Placental epithelial cell (primary cell): ENCODE measurements at places on chromosomes 3 and 15. TPM values are rescaled to one million over a fixed set of nuclear protein-coding genes. Genes with fewer than 3 reads are reported as not detected.

The ACP3 gene
- 0.39 TPM in 1 of 2 replicates, not detected in the other for total RNA-seq

The CHRM5 gene
- total RNA-seq, result under 0.01 and 0.11 TPM in 2 replicates

The GPR176 gene
- 16.1 and 44.1 TPM in 2 replicates for total RNA-seq

The SLC49A4 gene
- 19.6 and 24.4 TPM in 2 replicates for total RNA-seq

The CIB2 gene
- 22.4 and 23.6 TPM in 2 replicates for total RNA-seq

The NR2E3 gene
- 0.54 and 1.6 TPM in 2 replicates for total RNA-seq

The CCRL2 gene
- not detected in 2 replicates for total RNA-seq

The IGF1R gene
- 55.4 and 99.7 TPM in 2 replicates for total RNA-seq

The USP50 gene
- total RNA-seq, result not detected in 2 replicates

The CCR8 gene
- total RNA-seq, result not detected in 2 replicates

The ZFAND6 gene
- 67.5 and 91.4 TPM in 2 replicates for total RNA-seq

The LEKR1 gene
- 1.4 and 1.6 TPM in 2 replicates for total RNA-seq

The CCR9 gene
- not detected in 2 replicates for total RNA-seq

The COL6A6 gene
- total RNA-seq, result 0.11 and 0.39 TPM in 2 replicates

The ZNF502 gene
- total RNA-seq, result 5.0 and 7.9 TPM in 2 replicates

The NANOGP8 gene
- total RNA-seq, result not detected in 2 replicates

The ASB14 gene
- total RNA-seq, result under 0.01 TPM in 1 of 2 replicates, not detected in the other

The LRTM1 gene
- 0.39 TPM in 1 of 2 replicates, not detected in the other for total RNA-seq

The DUOXA2 gene
- not detected in 2 replicates for total RNA-seq

The CAMK1 gene
- 1.6 and 2.5 TPM in 2 replicates for total RNA-seq

The ISLR gene
- total RNA-seq, result 0.39 TPM in 1 of 2 replicates, not detected in the other

The GCNT3 gene
- not detected in 2 replicates for total RNA-seq

The MYRIP gene
- total RNA-seq, result not detected in 2 replicates

The LPP gene
- total RNA-seq, result 37.7 and 65.1 TPM in 2 replicates

The ARPP21 gene
- total RNA-seq, result under 0.01 and 0.22 TPM in 2 replicates

The MAP3K13 gene
- total RNA-seq, result 18.0 and 20.4 TPM in 2 replicates

The TEX55 gene
- not detected in 2 replicates for total RNA-seq

The IQCF6 gene
- total RNA-seq, result not detected in 2 replicates

The ZNF148 gene
- 20.8 and 27.1 TPM in 2 replicates for total RNA-seq

The SCG3 gene
- not detected in 2 replicates for total RNA-seq

The MASP1 gene
- under 0.01 TPM in 2 replicates for total RNA-seq

The ATP13A5 gene
- not detected in 2 replicates for total RNA-seq

The CHRFAM7A gene
- 1.2 TPM in 1 of 2 replicates, not detected in the other for total RNA-seq

The P2RY13 gene
- not detected in 2 replicates for total RNA-seq

The RAD51 gene
- total RNA-seq, result 4.3 and 4.7 TPM in 2 replicates

The CCDC39 gene
- not detected in 2 replicates for total RNA-seq

The FRMD4B gene
- 0.65 and 2.0 TPM in 2 replicates for total RNA-seq

The CILP gene
- under 0.01 TPM in 2 replicates for total RNA-seq
